MG63 (cell line): ENCODE measurements at places on chromosomes 7 and 10. TPM values are rescaled to one million over a fixed set of nuclear protein-coding genes. Genes with fewer than 3 reads are reported as not detected.

The GHRHR gene
- not detected in 2 replicates for total RNA-seq

The ENKUR gene
- not detected in 2 replicates for total RNA-seq

The KNDC1 gene
- total RNA-seq: 0.92 and 1.5 TPM in 2 replicates

GRCh38 chr7:112084520-112084971 is 121.7 kb downstream of the DOCK4 start:
- no peak for DNase-seq

GRCh38 chr10:130962240-130963051 is 349.1 kb downstream of the TCERG1L start:
- no peak for DNase-seq

DNA sequence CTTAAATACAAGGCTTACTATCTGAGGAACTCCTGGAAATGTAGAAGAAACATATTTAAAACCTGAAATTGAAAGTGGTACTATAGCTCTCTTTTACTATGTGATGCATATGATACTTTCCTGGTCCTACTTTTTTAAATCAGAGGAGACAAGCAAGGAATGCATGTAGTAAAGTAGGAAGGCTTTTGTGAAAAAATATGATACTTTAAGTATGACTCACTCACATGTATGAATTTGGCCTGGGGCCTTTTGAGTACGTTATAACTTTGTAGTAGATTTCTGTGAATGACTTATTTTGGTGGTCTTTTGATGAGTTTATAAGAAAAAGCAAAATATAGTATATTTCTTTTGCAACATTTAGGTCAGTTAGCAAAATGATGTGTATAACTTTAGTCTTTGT is 53.8 kb downstream of the TAX1BP1 start:
- no peak for DNase-seq

- DNase-seq: no peak
Measured at GRCh38 chr10:109386101-109386500, 537.2 kb downstream of the XPNPEP1 start.

GRCh38 chr7:37541810-37542443 is 93.3 kb upstream of the ELMO1 start:
- no peak for DNase-seq

- no peak for DNase-seq
Measured at GRCh38 chr7:18457832-18458231, 37.7 kb upstream of the HDAC9 start.

GRCh38 chr10:73506491-73506890 is 10.7 kb upstream of the PPP3CB start:
- no peak for DNase-seq

DNA sequence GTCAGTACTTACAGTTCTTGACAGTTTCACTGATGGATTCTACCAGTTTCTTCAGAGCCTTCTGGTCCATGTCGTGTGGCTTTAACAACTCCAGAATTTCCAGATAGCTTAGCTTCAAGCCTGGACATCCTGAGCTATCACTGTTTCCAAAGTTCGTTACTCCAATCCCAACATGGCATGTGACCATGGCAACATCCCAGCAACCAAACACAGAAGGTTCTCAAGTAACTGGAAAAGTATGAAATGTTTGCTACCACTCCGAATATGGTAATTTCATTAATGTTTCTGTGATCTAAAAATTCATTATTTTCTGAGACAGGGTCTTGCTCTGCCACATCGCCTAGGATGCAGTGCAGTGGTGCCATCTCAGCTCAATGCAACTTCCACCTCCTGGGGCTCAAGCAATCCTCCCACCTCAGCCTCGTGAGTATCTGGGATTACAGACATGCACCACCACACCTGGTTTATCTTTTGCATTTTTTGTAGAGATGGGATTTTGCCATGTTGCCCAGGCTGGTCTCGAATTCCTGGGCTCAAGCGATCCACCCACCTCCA is 29.3 kb downstream of the RBM48 start:
- no peak for DNase-seq

DNA sequence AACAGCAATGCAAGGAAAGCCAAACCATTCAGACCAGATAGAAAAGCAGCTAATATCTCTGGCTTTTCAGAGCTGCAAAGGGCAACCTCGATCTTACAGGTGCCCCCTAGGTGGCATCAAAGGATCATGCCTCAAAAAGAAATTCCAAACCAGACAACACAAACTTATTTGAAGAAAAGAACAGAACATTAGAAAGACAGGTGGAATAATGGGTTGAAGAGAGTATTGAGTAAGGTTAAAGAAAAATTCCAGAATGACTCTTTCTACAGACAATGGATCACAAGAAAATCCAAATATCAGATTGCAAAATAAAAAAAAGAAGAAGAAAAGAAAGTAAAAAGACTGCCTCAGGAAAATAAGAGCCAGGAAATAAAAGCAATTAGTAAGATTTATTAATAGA is 213.7 kb downstream of the ELMO1 start:
- no peak for DNase-seq
